ENCODE measurements at places on chromosomes 2 and 18. TPM values are rescaled to one million over a fixed set of nuclear protein-coding genes. Genes with fewer than 3 reads are reported as not detected.

DNA sequence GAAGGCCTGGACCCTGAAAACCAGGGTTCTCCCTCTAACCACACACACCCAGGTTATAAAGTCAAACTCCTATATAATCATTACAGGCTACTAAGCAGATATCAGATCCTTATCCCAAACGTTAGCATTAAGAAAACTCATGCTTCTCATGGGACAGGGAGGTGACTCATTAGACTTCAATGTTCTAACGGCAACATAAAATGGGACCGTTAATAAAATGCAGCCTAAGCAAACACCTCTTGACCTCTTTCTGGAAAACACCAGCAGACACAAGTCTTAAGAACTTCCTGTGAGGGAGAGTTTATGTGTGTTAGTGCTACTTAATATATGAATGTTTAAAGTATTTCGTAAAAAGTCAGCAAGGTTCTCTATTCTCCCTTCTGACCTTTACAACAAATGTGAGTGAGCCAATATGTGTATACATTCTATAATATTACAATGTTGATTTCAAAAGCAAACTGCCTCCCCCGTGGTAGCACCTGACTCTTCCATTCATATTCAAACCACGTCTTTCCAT is 31.7 kb downstream of the LPIN2 start:
- DNase-seq, result no peak

The ITGA6 gene
- total RNA-seq, result 5.1 TPM

DNA sequence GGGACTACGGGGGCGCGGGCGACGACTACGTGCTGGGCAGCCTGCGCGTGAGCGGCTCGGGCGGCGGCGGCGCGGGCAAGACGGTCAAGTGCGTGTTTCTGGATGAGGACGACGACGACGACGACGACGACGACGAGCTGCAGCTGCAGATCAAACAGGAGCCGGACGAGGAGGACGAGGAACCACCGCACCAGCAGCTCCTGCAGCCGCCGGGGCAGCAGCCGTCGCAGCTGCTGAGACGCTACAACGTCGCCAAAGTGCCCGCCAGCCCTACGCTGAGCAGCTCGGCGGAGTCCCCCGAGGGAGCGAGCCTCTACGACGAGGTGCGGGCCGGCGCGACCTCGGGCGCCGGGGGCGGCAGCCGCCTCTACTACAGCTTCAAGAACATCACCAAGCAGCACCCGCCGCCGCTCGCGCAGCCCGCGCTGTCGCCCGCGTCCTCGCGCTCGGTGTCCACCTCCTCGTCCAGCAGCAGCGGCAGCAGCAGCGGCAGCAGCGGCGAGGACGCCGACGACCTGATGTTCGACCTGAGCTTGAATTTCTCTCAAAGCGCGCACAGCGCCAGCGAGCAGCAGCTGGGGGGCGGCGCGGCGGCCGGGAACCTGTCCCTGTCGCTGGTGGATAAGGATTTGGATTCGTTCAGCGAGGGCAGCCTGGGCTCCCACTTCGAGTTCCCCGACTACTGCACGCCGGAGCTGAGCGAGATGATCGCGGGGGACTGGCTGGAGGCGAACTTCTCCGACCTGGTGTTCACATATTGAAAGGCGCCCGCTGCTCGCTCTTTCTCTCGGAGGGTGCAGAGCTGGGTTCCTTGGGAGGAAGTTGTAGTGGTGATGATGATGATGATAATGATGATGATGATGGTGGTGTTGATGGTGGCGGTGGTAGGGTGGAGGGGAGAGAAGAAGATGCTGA is 1.4 kb downstream of the SOX11 start:
- DNase-seq, result no peak

The CHRNG gene
- not detected for total RNA-seq

GRCh38 chr18:23994361-23994902 is 20.1 kb upstream of the TTC39C start:
- peak; percentile 56 for DNase-seq

- DNase-seq, result peak; percentile 62
Observed at GRCh38 chr2:132615329-132616085, 54.5 kb downstream of the LYPD1 start.

DNA sequence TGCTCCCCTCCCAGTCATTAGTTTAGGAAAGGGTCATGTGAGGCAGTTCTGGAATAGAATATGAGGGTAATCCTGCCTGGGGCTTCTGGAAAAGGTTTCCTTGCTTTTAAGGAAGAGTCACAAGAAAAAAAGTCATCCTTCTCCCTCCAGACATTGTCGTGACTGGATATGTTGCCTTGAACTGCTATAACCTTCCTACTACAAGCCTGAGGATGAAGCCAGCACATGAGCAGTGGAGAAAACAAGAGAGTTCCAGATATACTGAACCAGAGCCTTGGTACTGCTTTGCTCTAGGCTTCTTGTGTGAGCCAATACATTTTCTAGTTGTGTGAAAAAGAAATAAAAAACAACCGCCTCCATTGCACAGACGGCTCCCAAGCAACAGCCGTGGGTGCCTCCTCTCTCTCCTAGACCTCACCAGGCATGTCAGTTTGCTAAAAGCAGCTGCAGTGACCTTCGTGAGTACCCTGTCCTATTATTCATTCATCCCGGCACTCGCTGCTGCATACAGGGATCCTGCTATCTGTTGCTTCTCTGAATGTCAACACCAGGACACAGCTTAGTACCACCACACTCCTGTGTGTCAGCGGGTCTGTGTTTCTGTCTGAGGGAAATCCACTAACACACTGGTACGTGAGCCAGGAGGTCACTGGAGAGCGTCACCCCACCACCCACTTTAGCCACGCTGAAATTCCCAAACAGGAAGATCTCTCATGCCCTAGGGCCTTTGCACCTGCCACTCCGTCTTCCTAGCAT is 186.7 kb downstream of the KLHL29 start:
- DNase-seq, result no peak

DNA sequence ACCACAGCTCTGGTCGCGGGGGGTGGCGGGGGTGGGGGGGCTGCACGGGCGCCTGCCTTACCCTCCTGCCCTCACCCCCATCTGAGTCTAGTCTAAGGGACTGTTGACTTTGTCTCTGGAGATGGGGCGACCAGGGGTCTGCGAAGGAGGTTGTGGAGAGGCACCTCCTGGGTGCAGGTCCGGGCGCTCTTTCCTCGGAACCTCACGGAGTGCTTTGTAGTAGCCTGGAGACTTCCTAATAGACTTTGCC is 141.3 kb downstream of the MEIS1 start:
- DNase-seq, result no peak

DNA sequence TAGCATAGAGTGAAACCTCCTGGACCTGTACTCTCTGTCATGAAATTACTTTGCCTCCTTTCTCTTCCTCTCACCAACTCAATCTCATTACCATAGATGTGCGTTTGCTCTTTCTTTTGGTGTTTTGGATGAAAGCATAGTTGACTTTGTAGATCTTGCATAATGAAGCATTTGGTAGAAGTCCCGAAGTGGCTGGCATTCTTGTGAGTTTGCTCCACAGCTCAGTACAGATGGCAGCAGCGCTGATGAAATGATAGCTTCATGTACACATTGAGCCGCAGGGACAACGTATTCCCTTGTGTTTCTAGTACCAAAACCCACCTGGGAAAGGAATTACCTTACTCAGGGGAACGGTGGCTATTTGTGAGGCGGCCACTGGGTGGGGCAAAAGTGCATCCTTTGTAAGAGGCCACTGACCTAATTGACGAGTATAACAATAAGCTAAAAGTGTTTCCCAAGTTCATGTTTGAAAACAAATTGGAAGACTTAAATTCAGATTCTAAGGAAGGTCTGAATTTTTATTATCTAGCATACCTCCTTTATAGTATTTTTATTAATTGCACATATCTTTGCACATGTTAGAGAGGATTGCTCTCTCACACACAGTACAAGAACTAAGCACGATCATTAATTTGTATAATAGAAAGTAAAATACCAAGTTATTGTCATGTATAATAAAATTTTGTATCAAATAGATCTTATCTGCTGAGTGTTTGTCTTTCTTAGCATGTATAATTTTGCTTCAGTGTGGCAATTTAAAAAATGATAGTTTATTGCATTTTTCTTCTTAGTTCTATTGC is 25.4 kb upstream of the CDH7 start:
- DNase-seq, result no peak

The FSIP2 gene
- 3.4 TPM for total RNA-seq

The DSG1 gene
- not detected for total RNA-seq

DNA sequence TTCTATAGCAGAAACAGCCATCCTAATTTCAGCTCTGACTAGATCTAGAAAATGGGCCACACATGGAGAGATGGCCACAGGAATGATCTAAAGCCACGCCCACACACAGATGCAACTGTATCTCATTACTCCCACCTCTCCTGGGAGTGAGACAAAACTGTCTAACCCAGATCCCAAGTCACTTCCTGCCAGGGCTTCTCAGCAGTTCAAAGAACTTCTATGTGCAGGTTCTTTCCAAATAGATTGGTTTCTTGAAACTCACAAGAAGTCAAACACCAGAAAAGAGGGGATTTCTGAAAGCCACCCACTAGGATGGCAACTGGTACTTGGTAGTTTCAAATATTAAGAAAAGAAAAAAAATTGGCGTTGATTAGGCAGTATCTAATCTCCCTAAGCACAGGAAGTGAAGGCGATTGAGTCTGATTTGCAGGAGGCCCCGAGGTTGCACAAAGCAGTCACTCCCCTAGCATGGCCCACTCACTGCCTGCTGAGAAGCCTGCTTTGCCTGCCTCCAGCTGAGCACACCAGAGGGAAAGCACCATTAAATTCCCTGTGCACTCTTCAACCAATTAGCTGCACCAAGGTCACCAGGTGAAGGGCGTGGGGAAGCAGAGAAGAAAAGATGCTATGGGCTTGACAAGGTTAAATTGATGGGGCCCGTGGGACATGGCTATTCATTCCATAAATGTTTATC is 51.1 kb downstream of the PAPOLG start:
- peak; percentile 66 for DNase-seq

The MBD5 gene
- total RNA-seq, result 51.7 TPM

The KIAA2012 gene
- not detected for total RNA-seq

The GPBAR1 gene
- not detected for total RNA-seq

DNA sequence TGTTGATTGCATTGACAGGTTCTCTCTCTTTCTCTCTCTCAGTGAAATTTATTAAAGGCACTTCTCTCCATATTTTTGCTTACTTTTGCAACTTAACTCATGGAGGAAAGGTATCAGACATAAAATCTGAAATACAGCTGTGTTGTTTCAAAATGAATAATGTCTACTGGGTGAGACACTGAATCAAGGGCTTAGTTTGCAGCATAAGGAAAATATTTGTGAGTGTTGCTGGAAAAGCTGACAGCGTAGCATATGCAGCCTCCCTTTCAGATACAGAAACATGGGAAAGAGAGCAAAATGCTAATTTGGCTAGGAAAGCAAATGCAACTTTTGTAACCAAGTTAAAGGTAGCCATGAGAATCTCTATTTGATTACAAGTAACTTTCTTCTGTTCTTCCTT is 81.5 kb upstream of the COL3A1 start:
- DNase-seq, result no peak

GRCh38 chr2:10613263-10613662 is 76.5 kb downstream of the NOL10 start:
- no peak for DNase-seq

DNA sequence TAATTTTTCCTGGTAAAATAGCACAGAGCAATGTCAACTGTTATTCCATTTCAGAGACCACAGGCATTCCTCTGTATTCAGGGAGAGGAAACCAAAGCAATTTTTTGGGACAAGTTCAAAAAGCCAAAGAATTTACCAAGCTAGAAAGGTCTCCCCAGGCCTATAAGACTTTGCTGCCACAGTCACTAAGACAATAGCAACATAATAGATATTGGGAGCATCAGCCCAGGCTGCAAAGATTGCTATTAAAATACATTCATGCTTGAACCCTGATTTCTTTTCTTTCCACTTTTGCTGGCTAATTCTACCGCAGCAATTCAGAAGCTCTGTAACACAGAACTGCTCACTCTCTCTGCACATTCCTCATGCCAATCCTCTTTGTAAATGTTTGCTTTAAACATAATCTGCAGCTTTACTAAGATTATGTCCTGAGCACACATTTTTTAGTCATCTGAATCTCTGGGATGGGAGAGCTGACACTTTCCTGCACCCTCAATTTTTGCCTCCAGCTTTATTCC is 76.3 kb downstream of the CLHC1 start:
- DNase-seq, result no peak

The CDCA7 gene
- total RNA-seq, result 5.1 TPM

The PDE1A gene
- 1.5 TPM for total RNA-seq

DNA sequence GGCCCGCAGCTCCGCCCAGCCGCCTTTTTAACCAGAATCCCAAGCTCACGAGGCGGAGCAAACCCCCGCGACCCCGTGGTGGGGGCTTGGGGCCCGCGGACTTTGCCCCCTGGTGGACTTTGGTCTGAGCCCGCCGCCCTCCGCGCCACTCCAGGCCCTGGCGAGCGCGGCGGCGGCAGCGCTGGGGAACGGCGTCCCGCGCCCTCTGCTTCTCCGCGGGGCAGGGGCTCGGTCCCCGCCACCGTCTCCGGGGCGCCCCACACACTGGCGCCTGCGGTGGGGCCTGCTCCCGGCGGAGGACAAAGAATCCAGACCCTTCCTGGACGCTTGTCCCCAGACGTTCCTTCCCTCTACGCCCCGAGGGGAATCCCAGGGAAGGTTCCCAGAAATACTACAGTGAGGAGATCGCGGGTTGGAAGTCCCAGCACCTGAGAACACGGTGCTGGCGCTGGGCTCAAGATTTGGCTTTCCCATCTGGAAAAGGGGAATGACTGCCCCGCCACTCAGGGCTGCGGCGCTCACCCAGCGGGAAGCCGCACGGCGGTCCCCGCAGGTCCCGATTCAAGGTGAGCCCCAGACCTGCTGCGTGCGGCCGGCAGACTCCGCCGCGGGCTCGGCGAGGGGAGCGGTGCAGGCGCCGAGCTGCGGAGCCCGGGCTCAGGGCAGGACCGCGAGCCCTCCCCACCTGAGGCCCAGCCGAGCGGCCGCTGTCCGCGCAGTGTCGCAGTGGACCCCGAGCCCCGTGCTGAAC is at the start of gene HAAO:
Gene HAAO (minus strand): TSS at position 1 of the 751 bp plus-strand sequence. CDS start 47 bp downstream, outside the sequence.
- DNase-seq, result peak; percentile 83

DNA sequence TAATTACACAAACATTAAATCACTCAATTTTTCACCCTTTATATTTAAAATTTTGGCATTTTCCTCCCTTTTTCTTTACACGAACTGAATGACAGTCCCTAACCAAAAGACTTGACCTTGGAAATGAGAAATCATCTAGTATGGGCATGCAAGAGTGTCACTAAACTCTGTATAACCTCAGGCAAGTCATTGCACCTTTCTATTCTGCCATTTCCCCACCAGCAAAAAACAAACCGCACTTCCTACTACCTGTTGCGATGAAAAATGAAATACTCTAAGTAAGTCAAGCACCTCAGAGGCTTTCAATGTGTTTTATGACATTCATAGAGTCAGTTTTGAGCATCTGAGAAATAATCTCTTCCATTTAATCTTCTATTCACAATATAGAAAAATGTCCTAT is 44.1 kb downstream of the ANKRD44 start:
- DNase-seq, result no peak

The WNT6 gene
- total RNA-seq, result 0.42 TPM

DNA sequence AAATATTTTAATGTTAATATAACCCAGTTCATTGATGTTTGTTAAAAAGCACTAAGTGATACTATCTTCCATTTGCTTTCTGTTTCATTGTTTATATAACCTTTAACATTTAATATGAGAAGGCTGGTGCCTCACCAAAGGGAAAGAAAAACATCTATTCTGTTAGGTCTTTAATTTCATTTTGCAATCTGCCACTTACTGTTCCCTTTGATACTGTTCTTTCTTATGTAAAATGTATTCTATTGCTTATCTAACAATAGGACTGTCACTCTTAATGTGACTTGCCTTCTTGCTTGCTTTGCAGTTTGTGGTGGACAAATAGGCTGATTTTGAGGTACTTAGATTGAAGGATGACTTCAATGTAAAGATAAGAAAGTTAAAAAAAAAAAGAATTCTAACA is 1666.1 kb upstream of the DDX18 start:
- DNase-seq, result no peak

The GPR45 gene
- total RNA-seq, result not detected

Measured in osteocyte (in vitro differentiated cells).